ENCODE measurements at places on chromosomes 11 and 22. TPM values are rescaled to one million over a fixed set of nuclear protein-coding genes. Genes with fewer than 3 reads are reported as not detected.
A peak's percentile ranks its signal among the peaks of the same experiment; 100 is the strongest.

GRCh38 chr22:18058371-18059093 lies 19.3 kb upstream of the PEX26 start:
- DNase-seq, result no peak
- H3K27me3 ChIP-seq, result no peaks in the 10 kb centered on the region
- H3K36me3 ChIP-seq, result no peaks in the 10 kb centered on the region
- no peak overlapping the region for H3K27ac ChIP-seq
- H3K4me1 ChIP-seq, result peaks cover 50% of the 10 kb centered on the region

Gene FCHSD2
- total RNA-seq, result 5.7 TPM

- peaks cover 7% of the 10 kb centered on the region for H3K27me3 ChIP-seq
- no peak for DNase-seq
- H3K4me3 ChIP-seq, result no peak overlapping the region
These were observed 163.2 kb downstream of the CHST1 start for GRCh38 chr11:45502226-45502545.

DNA sequence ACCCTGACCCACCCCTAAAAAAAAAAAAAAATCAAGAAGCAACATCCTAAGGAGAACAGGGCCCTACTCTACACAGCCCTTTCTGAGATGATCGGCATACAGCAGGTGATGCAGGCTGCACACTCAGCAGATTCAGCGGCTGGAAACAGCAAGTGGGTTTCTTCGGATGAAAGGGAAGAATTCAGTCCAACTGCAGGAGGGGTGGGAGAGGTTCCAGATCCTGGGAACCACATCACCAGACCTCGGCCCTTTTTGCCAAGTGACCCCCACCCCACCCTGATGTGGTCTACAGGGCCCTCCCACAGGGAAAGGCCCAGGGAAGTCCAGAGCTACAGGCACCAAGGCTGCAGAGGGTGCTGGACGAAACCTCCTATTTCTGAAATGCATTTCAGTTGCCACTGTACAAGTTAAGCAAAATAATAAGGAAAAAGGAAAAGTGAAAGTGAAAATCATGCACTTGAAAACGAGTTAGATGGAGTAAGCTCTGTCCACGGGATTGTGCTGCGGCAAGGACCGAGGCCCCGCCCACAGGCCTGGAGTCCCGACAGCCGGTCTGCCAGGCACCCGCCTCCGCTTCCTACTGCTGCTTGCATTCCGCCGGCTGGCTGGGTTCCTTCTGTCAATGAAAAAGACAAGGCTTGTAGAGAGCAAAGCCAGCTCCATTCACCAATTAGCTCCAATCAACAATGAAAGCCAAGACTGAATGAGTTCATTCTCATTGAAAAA lies 16.0 kb upstream of the PHLDA2 start:
- no peaks in the 10 kb centered on the region for H3K27me3 ChIP-seq
- no peak overlapping the region for H3K4me3 ChIP-seq
- peaks cover 42% of the 10 kb centered on the region for H3K4me1 ChIP-seq
- DNase-seq, result peak; percentile 93
- no peak overlapping the region for H3K27ac ChIP-seq

- peaks cover 62% of the 10 kb centered on the region for H3K4me1 ChIP-seq
- H3K36me3 ChIP-seq, result no peaks in the 10 kb centered on the region
- peak overlapping the region; percentile 72 for H3K27ac ChIP-seq
- no peak for DNase-seq
These were observed 4.8 kb downstream of the DIXDC1 start for GRCh38 chr11:111941963-111942362.

GRCh38 chr11:76552987-76553386 lies 108.2 kb downstream of the EMSY start:
- H3K27ac ChIP-seq, result no peak overlapping the region
- peaks cover 7% of the 10 kb centered on the region for H3K4me1 ChIP-seq
- no peaks in the 10 kb centered on the region for H3K27me3 ChIP-seq

Gene PRODH
- total RNA-seq, result not detected
